Left ventricle myocardium inferior (tissue), 1 donor: ENCODE measurements at places on chromosomes 3 and 15.

- no peak for DNase-seq
Measured at GRCh38 chr15:72971766-72972165, 80.5 kb upstream of the NEO1 start.

- DNase-seq: no peak
Measured at GRCh38 chr3:188558343-188559071, 404.6 kb downstream of the LPP start.

GRCh38 chr3:12394569-12395271, 89.6 kb upstream of the TSEN2 start:
- no peak for DNase-seq

DNA sequence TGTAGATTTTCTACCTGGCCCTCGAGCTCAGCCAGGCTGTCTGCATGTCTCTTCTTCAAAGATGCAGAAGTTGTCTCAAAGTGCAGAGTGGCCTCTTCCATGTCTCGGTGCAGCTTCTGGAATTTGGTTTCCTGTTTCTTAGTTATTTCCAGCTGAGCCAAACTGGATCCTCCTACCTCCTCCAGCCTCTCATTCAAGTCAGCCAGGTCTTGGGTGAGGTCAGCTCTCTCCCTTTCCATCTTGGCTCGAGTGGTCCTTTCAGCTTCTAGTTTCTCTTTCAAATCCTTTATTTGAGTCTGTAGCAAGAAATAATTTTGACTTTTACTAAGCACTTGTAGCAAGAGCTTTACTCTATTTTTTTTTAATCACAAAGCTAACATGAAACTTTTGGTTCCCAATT, 81.8 kb downstream of the MYH15 start:
- DNase-seq: no peak

GRCh38 chr15:59178151-59178695, 28.4 kb upstream of the LDHAL6B start:
- no peak for DNase-seq

GRCh38 chr3:32401556-32402081, 10.0 kb downstream of the CMTM7 start:
- DNase-seq: peak; percentile 83

DNA sequence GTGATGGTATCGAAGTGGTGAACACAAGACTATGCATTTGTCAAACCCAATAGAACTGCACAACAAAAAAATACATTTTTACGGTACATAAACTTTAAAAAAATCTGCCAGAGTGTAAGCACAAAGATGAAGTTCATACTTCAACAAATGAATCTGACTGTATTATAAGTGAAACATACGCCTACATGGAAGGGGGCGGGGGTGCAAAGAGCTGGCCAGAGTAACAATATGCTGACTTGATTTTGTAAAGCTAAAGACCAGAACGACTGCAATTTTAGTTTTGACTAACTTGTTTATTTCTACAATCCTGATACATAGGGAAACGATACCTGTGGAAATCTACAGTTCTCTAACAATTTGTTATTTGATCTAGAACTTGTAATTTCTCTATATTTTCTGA, 426.0 kb downstream of the GABRG3 start:
- DNase-seq: no peak

DNA sequence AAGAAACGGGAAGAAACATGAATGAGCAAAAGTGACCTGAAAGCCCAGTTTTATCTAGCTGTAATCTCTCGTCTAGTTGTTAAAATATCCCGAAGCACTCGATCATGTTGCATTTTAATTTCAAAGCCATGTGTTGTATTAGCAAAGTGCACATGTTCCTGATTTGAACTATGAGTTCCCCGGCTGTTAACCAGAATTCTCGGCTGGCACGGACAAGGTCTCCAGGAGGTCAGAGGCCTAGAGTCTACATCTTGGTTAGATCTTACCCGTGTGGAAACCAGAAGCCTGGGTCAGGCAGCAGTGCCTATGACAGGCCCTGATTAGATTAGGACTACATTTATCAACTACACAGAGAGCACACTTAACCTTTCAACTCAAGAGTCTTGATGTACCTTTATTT, 195.8 kb downstream of the CDIN1 start:
- no peak for DNase-seq

DNA sequence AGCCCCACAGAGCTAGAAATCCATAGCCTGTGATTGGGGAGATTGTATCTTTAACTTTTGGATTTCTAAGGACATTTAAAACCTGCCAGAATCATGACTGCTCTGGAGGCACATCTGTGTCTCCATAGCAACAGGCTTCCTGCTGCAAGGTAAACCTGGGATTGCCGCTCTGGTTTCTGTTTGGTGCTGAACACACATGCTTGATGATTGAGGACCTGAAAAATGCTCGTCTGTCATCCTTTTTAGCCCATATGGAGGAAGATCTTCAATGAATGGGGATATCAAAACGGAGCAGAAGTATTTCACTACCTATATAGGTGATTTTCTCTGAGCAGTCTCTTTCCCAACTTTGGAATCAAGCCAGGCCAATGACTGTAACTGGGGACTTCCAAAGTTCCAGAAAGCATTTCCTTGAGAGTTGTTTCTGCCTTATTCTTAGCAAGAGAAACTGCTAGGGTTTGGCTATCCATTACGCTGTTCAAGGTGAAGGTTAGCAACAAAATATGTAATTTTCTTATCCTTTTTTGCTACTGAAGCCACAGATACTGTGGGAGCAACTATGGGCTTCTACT, 96.5 kb upstream of the TNIK start:
- DNase-seq: no peak

GRCh38 chr3:74904646-74905045, 290.2 kb upstream of the CNTN3 start:
- no peak for DNase-seq

DNA sequence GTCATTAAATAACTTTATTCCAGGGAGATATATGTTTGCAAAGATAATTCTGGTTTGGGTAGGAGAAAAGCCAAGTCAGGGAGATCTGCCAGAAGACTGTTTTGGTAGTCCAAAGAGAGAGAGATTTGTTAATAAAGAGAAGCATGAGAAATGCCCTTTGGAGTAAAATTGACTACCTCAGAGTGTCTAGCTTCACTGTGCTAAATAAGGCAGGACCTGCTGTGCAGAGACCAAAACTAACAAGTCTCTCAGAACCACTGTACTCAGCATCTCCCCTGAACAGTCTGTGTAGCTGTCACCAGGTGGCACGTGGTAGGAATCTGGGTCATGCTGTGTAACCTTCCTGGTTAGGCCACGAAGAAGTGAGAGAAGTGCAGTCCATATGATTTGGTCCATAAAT, 31.6 kb upstream of the SLC35G2 start:
- no peak for DNase-seq

- DNase-seq: no peak
Measured at GRCh38 chr3:121584418-121584817, 8.8 kb upstream of the FBXO40 start.

DNA sequence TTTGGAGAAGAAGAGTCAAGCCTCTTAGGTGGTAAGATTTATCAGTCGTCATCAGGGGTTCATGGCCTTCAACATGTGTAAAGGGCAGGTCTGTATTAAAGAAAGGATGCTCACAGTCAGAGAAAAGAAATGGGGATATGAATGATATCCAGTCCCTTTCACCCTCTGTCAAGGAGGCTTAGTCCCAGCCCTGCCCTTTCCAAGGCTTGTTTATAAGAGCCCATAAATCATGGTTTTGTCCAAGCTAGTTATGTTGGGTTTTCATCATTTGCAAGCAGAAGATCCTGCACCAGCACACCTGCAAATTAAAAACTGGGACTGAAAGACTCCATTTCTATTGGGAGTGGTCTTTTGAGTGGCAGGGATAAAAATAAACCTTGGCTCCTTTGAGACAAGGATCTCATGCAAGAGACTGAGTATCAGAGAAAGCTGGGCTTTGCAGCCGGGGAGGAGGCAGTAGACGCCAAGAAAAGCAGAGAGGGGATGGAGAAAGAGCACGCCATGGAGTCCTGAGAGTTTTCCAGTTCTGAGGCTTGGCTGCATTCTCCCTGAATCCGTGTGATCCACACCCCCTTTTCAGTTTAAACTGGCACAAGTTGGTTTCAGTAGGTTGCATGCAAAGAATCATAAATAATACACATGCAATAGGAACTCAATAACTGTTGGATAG, 12.6 kb upstream of the PDIA5 start:
- no peak for DNase-seq

GRCh38 chr3:9255976-9256375, 6.5 kb upstream of the SRGAP3 start:
- DNase-seq: no peak

- DNase-seq: no peak
Measured at GRCh38 chr3:131454501-131454900, 48.3 kb downstream of the MRPL3 start.

GRCh38 chr3:102000620-102001209, 151.4 kb downstream of the NFKBIZ start:
- DNase-seq: no peak
